Activated CD4-positive, alpha-beta T cell treated with anti-CD3 and anti-CD28 coated beads for 36 hours (primary cell): ENCODE measurements at places on chromosomes 2 and 18. TPM values are rescaled to one million over a fixed set of nuclear protein-coding genes. Genes with fewer than 3 reads are reported as not detected.

GRCh38 chr2:99880964-99881294, 261.5 kb downstream of the AFF3 start:
- no peaks in the 10 kb centered on the region for H3K27me3 ChIP-seq
- H3K4me3 ChIP-seq: no peak overlapping the region
- H3K27ac ChIP-seq: no peak overlapping the region
- no peaks in the 10 kb centered on the region for H3K4me1 ChIP-seq

DNA sequence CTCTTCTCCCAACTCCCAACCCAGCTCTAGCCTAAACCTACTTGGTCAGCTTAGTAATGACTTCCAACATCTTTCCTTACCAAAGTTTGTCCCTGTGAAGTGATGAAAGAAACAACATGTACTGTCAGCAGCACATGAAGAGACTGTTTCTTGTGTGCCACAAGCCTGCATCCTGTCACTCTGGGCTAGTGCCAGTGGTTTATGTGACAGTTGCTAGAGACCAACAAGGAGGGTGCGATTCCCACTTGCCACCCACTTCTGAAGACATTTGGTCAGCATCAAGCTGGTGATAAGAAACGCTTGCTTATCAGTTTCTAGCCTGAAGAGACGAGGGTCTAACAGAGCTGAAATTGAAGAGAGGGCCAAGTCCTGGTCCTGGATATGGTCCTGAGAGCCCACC, 132.6 kb downstream of the COL4A4 start:
- peaks cover 8% of the 10 kb centered on the region for H3K27me3 ChIP-seq
- H3K4me1 ChIP-seq: no peaks in the 10 kb centered on the region
- H3K27ac ChIP-seq: no peak overlapping the region

DNA sequence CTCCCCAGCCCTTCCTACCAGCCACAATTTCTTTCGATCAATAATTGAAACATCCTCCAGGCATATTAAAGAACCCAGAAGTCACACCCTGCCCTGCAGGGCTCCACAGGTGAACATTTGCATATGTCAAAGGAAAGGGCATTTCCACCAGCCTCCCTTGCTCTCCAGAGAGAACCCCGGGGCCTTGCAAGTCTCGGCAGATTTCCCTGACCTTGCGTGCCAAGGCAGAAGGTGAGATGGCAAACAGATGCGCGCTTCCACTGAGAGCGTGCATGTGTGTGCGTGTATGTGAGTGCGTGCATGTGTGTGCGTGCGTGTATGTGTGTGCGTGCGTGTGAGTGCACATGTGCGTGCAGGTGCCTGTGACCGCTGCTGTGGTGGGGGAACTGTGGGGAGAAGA, 120.3 kb downstream of the INO80D start:
- peaks cover 6% of the 10 kb centered on the region for H3K27me3 ChIP-seq
- no peak overlapping the region for H3K27ac ChIP-seq
- no peak for DNase-seq
- no peak overlapping the region for H3K4me3 ChIP-seq

DNA sequence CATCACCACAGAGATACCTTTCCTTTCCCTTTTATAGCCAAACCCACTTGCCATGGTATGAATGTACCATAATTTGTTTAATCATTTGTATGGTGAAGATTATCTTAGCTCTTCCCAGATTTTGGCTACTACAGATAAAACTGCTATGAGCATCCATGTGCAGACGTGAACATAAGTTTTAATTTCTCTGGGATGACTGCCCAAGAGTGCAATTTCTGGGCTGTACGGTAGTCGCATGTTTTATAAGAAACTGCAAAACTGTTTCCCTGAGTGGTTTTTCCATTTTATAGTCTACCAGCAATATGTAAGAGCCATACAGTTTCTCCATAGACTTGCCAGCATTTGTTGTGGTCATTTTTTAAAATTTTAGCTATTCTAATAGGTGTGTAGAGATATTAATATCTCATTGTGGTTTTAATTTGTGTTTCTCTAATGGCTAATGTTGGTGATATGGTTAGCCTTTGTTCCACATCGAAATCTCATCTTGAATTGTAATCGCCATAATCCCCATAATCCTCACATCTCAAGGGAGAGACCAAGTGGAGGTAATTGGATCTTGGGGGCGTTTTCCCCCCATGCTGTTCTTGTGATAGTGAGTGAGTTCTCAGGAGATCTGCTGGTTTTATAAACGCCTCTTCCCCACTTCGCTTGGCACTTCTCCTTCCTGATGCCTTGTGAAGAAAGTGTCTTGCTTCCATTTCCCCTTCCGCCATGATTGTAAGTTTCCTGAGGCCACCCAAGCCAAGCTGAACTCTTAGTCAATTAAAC, 628.5 kb upstream of the KLHL29 start:
- DNase-seq: no peak
- H3K4me3 ChIP-seq: no peak overlapping the region
- H3K4me1 ChIP-seq: no peaks in the 10 kb centered on the region
- H3K36me3 ChIP-seq: no peaks in the 10 kb centered on the region
- H3K27me3 ChIP-seq: no peaks in the 10 kb centered on the region
- H3K27ac ChIP-seq: no peak overlapping the region

GRCh38 chr2:223052548-223053483, 826 bp downstream of the KCNE4 start:
- H3K27me3 ChIP-seq: peaks cover 7% of the 10 kb centered on the region
- H3K4me3 ChIP-seq: no peak overlapping the region
- DNase-seq: no peak
- no peak overlapping the region for H3K27ac ChIP-seq
- H3K4me1 ChIP-seq: no peaks in the 10 kb centered on the region

DNA sequence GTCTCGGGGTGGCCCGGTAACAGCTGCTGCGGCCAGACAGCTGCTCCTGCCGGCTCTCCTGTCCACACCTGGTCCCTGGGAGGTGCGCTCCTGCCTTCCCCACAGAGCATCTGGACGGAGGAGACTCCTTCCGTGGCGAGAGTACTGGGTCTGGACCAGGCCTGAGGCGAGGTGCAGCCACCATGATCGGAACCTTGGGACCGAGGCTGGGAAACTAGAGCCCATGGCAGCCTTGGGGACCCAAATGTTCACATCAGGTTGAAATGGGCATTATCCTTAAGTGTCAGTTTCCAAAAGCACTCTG, 628 bp downstream of the GIGYF2 start:
- H3K27me3 ChIP-seq: no peaks in the 10 kb centered on the region
- H3K4me1 ChIP-seq: peaks cover 40% of the 10 kb centered on the region
- H3K4me3 ChIP-seq: peak overlapping the region; percentile 99
- peak overlapping the region; percentile 87 for H3K27ac ChIP-seq

GRCh38 chr2:188937228-188938220, 36.6 kb upstream of the COL3A1 start:
- DNase-seq: no peak
- H3K27ac ChIP-seq: no peak overlapping the region
- no peaks in the 10 kb centered on the region for H3K27me3 ChIP-seq
- H3K36me3 ChIP-seq: no peaks in the 10 kb centered on the region
- H3K4me3 ChIP-seq: no peak overlapping the region
- no peaks in the 10 kb centered on the region for H3K4me1 ChIP-seq

- no peaks in the 10 kb centered on the region for H3K27me3 ChIP-seq
- no peak overlapping the region for H3K4me3 ChIP-seq
- H3K36me3 ChIP-seq: peaks cover 45% of the 10 kb centered on the region
- H3K4me1 ChIP-seq: peaks cover 69% of the 10 kb centered on the region
- DNase-seq: no peak
Observed at GRCh38 chr2:191113761-191114160, 37.0 kb downstream of the STAT4 start.

DNA sequence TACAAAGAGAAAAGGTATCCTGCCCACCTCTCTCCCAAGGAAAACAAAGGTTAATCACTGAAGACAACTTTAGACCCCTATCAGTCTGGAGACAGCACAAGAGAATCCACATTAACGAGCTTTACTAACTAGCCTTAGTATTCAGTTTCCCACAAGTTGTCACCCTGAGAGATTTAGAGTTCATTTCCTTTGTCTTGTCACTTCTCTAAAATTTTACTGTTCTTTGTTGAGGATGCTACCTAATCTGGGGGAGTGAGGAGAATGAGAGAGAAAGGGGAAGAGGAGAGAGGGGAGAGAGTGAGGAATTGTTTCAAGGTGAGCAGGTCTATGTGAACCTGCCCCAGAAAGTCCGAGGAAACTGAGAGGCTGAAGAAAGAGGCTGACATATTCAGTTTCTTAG, 28.4 kb downstream of the C2orf76 start:
- DNase-seq: no peak
- H3K36me3 ChIP-seq: no peaks in the 10 kb centered on the region
- no peak overlapping the region for H3K27ac ChIP-seq

DNA sequence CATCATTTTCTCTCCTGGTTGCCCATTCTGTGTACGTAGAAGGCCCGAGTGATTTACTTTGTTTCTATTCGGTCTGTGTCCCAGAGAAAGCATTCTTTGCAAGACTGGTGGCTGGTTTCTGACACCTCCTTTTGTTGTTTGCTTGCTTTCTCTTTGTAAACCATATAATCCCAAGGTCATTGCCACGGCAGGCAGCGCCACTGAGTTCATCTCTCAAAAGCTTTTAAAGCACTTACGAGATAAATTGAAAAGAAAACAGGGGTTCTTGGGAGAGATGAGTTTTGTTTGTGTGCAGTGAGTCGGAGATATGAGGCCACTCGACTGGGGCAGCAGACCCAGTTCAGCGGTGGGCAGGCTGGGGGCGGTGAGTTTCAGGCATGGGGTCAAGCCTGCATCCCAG, 137.6 kb downstream of the NCK2 start:
- no peak overlapping the region for H3K27ac ChIP-seq
- H3K27me3 ChIP-seq: no peaks in the 10 kb centered on the region
- peaks cover 75% of the 10 kb centered on the region for H3K36me3 ChIP-seq
- H3K4me3 ChIP-seq: no peak overlapping the region
- DNase-seq: no peak

- peaks cover 8% of the 10 kb centered on the region for H3K36me3 ChIP-seq
- H3K4me3 ChIP-seq: no peak overlapping the region
- peaks cover 33% of the 10 kb centered on the region for H3K4me1 ChIP-seq
- no peak for DNase-seq
- H3K27ac ChIP-seq: no peak overlapping the region
- H3K27me3 ChIP-seq: no peaks in the 10 kb centered on the region
Observed at GRCh38 chr2:43518181-43518580, 77.7 kb downstream of the THADA start.

GRCh38 chr2:220767591-220768255, 804.4 kb downstream of the EPHA4 start:
- no peaks in the 10 kb centered on the region for H3K4me1 ChIP-seq
- no peaks in the 10 kb centered on the region for H3K36me3 ChIP-seq
- H3K27ac ChIP-seq: no peak overlapping the region
- no peak overlapping the region for H3K4me3 ChIP-seq
- no peaks in the 10 kb centered on the region for H3K27me3 ChIP-seq
- DNase-seq: no peak

DNA sequence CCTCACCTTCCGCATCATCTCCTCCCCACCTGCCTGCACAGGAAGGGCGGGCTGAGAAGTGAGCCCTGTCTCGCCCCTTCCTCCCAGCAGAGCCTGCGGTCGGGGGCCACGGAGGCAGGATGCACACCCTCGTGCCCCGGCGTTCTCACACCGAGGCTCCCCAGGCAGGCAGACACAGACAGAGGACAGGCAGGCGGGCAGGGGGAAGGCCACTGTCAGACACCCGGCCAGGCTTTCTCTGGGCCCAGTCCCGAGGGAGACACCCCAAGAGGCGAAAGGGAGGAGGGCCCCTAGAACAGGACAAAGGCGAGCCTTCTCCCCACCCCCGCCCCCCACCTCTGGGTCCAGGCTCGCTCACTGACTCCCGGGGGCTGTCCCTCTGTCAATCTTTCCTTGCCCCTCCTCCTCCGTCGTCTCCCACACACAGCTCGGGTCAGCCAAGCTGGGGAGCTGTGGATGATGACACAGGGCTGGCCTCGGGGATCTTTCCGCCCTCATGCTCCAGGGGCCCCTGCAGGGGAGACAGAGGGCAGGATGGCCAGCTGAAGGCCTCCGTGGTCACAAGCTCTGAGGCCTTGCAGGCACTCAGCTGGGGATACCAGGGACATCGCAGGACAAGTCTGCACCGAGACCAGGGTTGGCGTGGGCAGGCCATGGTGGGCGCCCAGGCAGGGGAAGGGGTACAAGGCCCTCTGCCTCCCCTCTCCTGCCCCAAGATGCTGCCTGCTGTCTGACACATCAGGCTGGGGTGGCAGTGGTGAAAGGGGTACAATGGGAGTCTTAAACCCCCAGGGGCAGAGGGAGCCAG, 24.9 kb downstream of the BIN1 start:
- peak overlapping the region; percentile 91 for H3K27ac ChIP-seq
- H3K36me3 ChIP-seq: no peaks in the 10 kb centered on the region
- peaks cover 75% of the 10 kb centered on the region for H3K4me1 ChIP-seq

DNA sequence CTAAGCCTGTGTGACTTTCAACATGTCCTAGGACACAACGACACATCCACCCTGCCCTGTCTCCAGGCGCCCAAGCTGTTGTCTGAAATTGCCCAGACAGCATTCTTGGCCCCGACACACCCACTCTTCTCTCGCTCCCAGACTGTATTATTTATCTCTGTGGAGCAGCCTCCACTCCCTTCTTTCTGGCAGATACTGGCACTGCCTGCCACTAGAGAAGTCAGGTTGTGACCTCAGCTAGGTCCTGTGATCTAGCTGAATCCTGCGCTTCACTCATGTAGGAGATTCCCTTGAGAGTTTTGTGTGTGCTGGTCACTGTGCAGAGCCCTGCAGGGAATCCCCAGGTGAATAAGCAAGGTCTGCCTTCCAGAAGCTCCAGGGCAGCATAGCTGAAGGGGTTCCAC, 77.1 kb upstream of the TNP1 start:
- H3K36me3 ChIP-seq: no peaks in the 10 kb centered on the region
- peaks cover 10% of the 10 kb centered on the region for H3K27me3 ChIP-seq
- H3K27ac ChIP-seq: no peak overlapping the region
- H3K4me1 ChIP-seq: no peaks in the 10 kb centered on the region
- H3K4me3 ChIP-seq: no peak overlapping the region

- H3K27ac ChIP-seq: no peak overlapping the region
- H3K36me3 ChIP-seq: no peaks in the 10 kb centered on the region
- no peak overlapping the region for H3K4me3 ChIP-seq
- no peaks in the 10 kb centered on the region for H3K27me3 ChIP-seq
- no peak for DNase-seq
- H3K4me1 ChIP-seq: no peaks in the 10 kb centered on the region
Observed at GRCh38 chr2:52622266-52622665, 1145.3 kb upstream of the CHAC2 start.

- H3K27me3 ChIP-seq: no peaks in the 10 kb centered on the region
- peaks cover 66% of the 10 kb centered on the region for H3K4me1 ChIP-seq
- H3K27ac ChIP-seq: peak overlapping the region; percentile 59
- DNase-seq: no peak
Observed at GRCh38 chr2:159715451-159715850, 3.1 kb downstream of the MARCHF7 start.

DNA sequence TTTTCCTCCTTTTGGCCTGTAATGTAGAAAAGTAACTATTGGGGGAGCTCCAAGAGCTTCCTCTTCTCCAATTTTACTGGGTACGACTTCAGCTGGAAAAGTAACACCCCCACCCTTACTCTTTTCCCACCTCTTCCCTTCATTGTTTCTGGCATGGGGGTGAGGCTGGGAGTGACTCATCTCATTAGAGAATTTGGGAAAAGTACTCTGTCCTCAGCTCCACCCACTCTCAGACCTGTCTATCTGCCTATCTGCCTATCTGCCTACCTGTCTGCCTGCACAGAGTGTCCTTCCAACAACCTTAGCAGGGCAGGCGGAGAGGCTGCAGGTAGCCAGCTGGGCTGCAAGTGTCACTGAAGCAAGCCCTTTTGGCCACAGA, 93.6 kb downstream of the EPHA4 start:
- no peak overlapping the region for H3K4me3 ChIP-seq
- H3K4me1 ChIP-seq: no peaks in the 10 kb centered on the region
- H3K27me3 ChIP-seq: no peaks in the 10 kb centered on the region
- peaks cover 4% of the 10 kb centered on the region for H3K36me3 ChIP-seq
- DNase-seq: no peak

SPP2 gene
- total RNA-seq: not detected

APCDD1 gene
- not detected for total RNA-seq

SEPTIN2 gene
- 161 TPM for total RNA-seq

CYP27C1 gene
- total RNA-seq: not detected

TRIM54 gene
- 0.11 TPM for total RNA-seq

ALPI gene
- total RNA-seq: not detected
